ENCODE measurements at places on chromosomes 11 and 22. TPM values are rescaled to one million over a fixed set of nuclear protein-coding genes. Genes with fewer than 3 reads are reported as not detected.

The MRPL48 gene
- total RNA-seq: 51.8 TPM

The TNNI2 gene
- total RNA-seq: not detected

The KIRREL3 gene
- 8.8 TPM for total RNA-seq

The OR5P2 gene
- total RNA-seq: not detected

The SERPING1 gene
- total RNA-seq: 0.50 TPM

Data from A549 treated with CpdA at 1 μM for 4 hours (cell line).